Caco-2 (cell line): ENCODE measurements at places on chromosomes 1 and 21.
A peak's percentile ranks its signal among the peaks of the same experiment; 100 is the strongest.

DNA sequence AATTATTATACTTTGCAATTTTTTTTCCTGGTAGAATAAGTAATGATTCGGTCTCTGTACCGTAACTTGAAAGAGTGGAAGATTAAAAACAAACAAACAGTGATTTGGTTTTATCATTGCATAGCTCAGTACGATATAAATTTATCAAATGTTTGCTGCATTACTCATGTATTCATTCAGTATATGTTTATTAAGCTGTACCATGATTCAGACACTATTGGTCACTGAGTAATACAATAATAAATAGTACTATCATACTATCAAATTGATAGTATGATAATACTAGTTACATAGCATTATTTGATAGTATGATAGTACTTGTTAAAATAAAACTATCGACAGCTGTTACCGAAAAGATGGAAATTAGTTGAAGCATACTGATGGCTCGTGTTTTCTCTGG is 12.1 kb downstream of the CENPF start:
- peak overlapping the region; percentile 20 for H3K27ac ChIP-seq
- no peaks in the 10 kb centered on the region for H3K4me1 ChIP-seq
- no peak for DNase-seq

DNA sequence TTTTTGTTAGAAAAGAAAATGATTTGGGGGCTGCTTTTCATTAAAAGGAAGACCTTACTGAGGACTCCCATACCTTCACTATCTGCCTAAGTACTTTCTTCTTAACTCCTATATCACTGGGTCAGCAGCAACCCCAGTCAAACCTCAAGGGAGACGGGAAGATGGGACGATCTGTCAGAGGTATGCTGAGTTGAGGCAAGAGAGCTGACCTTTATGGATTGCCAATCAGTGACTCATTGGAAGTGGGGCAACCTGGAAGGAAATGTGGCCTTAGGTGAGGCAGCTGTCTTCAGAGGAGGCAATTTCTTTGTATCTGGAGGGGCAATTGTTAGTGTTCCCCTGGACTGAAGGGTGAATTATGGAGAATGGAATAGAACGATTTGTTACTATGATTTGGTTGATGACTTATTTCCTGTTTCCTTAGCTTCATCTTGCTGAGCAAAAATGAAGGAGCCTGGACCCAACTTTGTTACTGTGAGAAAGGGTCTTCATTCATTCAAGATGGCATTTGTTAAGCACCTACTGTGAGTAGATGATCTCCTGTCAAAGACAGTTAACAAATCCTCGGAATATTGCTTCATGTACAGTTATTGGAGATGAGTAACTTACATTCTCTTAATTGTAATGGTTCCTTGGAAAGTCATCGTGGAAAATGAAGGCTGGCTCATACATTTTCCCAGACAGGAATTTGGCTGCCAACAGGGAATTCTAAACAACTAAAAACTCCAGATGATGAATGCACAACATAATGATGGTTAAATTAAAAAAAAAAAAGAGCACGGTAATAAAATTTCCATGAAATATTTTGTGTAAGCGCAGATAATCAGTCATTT is 134.7 kb upstream of the KCNJ15 start:
- no peaks in the 10 kb centered on the region for H3K36me3 ChIP-seq
- no peak overlapping the region for H3K4me3 ChIP-seq
- DNase-seq = no peak
- H3K27ac ChIP-seq = no peak overlapping the region
- no peaks in the 10 kb centered on the region for H3K4me1 ChIP-seq

DNA sequence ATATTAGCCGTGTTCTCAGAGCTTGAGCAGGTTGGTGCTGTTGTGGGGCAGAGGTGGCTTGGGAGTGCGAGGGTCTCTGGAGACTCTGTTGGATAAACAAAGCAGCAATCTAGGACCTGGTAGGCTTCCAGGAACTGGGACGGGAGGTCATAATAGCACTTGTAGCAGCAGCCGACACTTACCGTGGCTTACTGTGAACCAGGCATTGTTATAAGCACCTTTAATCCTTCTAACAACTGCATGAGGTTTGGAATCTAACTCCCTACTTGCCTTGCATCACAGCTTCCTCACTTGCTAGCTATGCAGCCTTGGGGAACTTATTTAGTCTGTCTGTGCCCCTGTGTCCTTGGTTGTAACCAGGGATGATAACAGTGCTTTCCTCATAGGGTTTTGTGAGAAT is 94.9 kb downstream of the NAV1 start:
- H3K4me3 ChIP-seq = no peak overlapping the region
- 0 out of 2 replicates have a peak, but pooled peaks cover 3% of the 10 kb centered on the region for H3K4me1 ChIP-seq
- H3K27me3 ChIP-seq = no peaks in the 10 kb centered on the region; the same call in 1 of the 2 replicates
- no peaks in the 10 kb centered on the region for H3K36me3 ChIP-seq
- DNase-seq = no peak

GRCh38 chr1:26697431-26697977 is 1.7 kb downstream of the ARID1A start:
- DNase-seq = peak; percentile 40
- peaks cover 54% of the 10 kb centered on the region for H3K4me1 ChIP-seq
- H3K27ac ChIP-seq = no peak overlapping the region

GRCh38 chr21:36487641-36488307 is 7.9 kb upstream of the CLDN14 start:
- no peak for DNase-seq
- H3K4me1 ChIP-seq = no peaks in the 10 kb centered on the region

GRCh38 chr1:82759035-82759434 is 958.3 kb downstream of the ADGRL2 start:
- H3K27me3 ChIP-seq = no peaks in the 10 kb centered on the region
- no peak overlapping the region for H3K4me3 ChIP-seq
- no peak overlapping the region for H3K27ac ChIP-seq
- DNase-seq = no peak
